ENCODE measurements at places on chromosomes 5 and 9. TPM values are rescaled to one million over a fixed set of nuclear protein-coding genes. Genes with fewer than 3 reads are reported as not detected.

- DNase-seq, result no peak
These were observed 110.5 kb upstream of the CD180 start for GRCh38 chr5:67306965-67307607.

- DNase-seq, result peak; percentile 88
These were observed 18.0 kb upstream of the STARD4 start for GRCh38 chr5:111530298-111530740.

DNA sequence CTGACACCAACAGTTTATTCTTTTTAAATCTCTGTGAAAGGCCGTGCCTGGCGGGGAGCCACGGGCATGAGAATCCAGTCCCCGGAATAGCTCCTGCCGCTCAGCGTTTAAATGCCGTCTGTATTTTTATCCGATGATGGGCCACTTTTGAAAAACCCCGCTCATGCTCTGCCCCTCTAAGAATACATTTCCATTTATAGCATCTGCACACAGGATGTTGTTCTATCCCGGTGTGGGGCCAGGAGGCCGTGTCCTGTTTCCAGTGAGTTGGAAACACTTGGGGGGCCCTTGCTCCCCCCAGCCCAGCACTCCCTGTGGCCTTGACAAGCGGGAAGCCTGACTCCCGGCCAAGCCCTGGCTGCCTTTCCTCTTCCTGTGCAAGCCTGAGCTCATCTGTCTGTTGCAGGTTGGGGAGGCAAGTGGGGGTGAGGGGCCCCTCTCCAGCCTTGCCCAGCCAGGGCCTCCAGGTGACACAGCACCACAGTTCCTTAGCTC, 39.0 kb downstream of the ERGIC1 start:
- DNase-seq, result peak; percentile 91

DNA sequence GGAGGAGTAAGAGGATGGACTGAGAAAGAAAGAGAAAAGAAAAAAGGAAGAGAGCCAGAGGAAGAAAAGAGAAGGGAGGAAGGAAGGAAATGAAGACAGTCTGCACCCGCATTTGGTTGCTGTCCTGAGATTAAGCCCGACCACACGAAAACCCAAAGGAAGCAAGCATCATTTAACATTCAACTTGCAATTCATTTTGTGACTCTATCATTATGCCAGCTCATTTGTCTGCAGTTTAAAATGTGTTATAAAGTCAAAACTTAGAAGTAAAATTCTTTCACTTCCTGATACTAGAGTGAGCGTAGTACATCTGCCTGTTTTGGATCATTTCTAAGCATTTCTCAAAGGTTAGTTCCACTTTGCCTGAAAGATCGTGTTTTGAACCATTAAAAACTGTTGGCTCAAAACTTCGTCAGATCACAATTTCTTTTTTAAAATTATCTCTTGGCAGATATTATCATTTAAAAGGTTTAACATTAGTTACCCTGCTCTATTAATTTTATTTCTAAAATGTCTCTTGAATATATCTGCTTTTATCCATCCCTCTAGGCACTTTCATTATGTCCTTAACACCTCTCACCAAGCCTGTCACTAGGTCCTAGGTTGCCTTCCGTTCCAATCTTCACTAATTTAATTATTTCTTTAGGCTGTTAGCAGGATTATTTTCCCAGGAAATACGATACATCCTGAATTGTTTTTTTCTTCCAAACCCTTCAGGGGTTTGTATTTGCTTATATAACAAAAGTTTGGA, 240.9 kb downstream of the TLE4 start:
- DNase-seq, result no peak

DNA sequence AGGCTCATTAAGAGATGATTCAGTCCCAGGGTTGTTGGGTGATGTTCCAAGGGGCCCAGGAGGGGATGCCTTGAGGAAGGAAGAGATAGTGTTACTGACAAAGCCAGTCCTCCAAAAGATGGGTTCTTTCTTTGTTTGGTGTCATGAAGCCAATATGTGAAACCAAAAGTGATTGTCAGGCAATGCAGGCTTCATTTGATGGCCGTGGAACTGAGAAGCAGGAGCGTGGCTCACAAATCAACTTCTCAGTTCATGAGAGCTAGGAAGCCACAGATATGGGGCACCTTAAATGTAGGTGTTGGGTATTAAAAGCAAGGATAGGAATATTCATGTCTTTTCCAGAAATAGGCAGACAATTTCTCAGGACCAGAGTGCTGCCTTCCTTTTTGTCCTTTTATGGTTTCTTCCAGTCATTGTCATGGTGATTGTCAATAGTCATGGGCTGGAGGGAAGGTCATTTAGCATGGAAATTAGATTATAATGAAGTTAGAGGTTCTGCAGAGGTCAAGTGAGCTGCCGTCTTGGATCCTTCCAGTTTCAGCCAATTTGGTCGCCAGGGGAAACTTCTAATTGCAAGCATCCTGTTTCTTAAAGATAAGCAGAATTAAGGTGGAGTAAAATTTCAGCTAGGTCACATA, 393.0 kb downstream of the NTRK2 start:
- no peak for DNase-seq

DNA sequence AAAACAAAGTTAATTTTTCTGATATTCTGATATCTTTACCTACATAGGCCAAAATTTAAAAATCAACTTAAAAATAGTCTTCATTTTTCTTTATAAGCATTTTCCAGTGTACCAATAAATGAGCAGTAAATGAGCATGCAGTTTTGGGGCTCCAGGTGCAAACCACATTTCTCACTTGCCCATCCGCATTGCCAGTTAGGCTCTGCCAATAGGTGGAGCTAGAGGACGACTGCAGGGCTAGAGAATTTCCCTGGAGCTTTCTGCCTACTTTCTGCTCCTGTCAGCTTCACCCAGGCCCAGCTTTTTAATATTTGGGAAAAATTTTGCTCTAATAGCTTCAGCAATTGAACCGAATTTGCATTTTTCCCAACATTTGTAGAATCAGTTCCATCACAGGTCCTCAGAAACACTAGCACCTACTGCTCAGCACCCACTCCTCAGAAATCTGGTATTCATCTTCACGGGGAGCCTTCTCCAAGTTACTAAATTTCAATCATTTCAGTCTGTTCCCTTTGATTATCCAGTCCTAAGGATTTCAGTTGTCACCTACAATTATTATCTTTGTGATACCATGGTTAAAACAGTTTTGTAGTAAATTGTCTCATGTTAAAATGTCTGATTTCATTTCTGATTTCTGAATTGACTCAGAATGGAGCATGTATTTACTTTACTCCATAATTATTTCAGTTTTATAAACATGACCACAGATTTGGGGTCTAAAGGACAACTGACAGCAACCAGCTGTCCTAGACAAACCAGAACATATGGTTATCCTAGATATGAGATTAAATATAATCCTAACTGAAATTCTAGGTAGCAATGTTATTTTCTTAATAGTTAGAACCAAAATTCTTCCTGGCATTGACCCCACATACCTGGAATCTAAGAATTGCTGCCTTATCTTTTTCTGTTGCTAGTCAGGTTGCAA, 104.6 kb upstream of the FAM174A start:
- peak; percentile 49 for DNase-seq

DNA sequence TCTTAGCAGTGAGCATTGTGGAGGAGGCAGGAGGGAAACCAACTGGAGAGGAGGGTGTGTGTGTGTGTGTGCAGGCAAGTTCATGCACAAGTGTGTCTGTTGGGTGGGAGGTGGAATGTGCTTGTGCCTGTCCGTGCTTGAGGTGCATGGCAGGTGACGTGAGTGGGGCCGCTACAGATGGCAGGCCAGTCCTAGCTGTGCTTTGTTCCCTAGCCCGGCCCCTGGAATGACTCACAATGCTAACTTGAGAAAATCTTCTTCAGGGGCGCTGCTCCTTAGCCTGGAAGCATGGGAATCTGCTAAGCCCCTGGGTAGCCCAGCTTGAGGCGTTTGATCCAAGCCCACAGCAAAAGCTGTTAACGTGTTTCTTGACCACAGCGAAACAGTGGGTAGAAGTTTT, 25.0 kb upstream of the DMRT2 start:
- no peak for DNase-seq

- DNase-seq, result no peak
These were observed 821.8 kb upstream of the DMAC1 start for GRCh38 chr9:8621416-8621815.

DNA sequence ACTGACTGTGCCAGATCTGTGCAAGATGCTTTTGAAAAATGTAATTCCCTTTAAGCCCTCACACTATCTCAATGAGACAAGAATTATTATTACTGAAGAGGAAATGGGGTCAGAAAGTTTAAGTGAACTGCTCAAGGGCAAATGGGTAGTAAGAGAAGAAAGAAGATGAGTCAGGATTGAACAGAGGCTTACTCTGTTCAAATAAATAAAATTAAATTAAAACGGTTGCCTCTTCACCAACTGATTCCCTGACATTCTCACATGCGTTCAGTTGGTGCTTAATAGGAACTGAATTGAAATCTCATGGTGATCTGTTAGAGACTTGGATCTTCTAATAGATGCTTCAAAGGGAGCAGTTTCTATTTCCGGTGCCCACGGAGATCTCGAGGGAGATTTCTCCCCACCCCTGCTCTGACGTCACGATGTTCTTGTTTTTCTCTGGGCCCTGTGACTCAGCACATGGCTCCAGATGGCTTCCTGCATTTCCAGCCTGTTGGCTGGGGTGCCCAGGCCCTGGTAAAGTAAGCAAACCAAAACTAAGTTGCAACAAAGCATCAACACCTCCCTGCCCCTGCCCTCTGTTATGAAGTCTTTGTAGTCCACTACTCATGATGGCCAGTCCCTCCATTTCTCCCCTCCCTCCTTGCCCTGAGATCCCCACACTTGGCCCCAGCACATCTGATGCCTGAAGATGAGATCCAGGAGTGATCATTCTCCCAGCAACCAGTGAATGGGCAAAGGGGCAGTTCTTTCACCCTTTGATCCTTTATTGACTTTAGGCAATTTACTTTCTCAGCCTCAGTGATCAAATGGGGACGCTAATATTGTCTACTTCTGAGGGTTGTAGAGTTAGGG, 106.1 kb upstream of the CPEB4 start:
- peak; percentile 88 for DNase-seq

- DNase-seq, result no peak
These were observed 87.3 kb downstream of the CFAP90 start for GRCh38 chr5:7763621-7764072.

DNA sequence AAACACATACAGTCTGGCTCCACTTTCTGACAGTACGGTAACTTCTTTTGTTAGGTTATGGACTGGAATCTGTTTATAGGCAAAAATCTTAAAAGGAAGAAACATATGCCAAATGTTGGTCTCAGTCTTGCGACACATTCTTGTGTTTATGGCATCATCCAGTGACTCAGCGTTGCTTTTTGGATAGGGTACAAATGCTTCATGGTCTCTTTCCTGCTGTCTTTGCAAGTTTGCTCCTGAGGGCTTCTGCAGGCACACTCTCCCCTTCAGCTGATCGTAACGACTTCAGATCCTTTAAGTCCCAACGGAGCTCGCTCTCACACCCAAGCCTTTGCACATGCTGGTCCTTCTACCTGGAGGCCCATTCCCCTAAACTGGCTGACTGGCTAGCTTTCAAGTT, 23.6 kb upstream of the TNFSF8 start:
- peak; percentile 51 for DNase-seq

- no peak for DNase-seq
These were observed 289.5 kb upstream of the IL12B start for GRCh38 chr5:159619826-159620225.

DNA sequence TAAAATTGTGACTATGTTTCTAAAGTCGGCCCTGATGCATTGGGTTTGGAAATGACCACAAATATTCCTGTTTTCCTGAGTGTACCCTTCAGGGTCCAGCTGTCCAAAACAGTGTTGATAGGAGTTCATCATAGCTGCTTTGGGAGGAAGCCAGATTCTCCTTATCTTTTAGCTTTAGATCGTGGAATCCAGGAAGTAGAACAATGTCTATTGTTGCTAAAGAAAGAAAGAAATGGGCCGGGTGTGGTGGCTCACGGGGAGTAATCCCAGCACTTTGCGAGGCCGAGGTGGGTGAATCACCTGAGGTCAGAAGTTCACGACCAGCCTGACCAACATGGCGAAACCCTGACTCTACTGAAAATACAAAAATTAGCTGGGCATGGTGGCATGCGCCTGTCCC, 9.5 kb downstream of the CAVIN4 start:
- DNase-seq, result no peak

DNA sequence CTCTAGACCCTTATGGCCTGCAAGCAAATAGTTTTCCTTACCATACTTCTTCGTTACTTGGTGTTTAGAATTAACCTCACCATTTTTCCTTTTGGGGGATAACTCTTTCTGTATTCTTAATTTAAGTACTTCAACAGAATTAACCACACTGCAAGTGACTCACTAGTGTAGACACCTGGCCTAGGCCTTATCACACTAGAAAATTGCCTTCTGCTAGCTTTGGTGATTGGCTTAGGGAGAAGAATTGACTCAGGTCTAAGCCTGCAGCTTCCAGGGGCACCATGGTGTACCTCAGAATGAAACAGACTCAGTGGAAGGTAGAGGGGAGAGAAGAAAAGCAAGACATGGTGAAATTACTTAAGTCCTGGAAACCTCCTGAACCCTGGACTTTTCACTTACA, 112.8 kb upstream of the HMHB1 start:
- DNase-seq, result no peak

GRCh38 chr5:154779105-154779504, 23.9 kb downstream of the LARP1 start:
- no peak for DNase-seq

DNA sequence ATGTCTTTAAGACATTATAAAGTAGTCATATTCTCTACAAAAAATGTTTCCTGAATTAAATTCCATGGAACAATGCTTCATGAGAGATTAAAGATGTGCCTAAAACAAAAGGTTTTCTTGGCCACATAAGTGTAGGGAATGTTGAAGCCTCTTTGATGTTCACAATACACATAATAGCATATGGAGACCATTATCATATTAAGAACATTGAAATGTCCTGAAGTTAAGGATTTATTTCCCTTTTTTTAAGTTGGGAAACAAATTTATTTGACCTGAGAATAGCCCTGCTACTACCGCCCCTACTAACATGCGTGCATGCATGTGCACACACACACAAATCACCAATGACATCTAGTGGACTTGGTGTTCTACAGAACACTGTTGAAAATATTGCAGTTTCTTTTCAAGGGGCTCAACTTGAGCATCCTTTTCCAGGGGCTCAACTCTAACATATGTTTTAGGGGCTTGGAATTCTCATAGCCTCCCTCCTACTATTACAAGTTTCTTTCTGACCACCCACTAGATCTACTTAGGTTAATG, 124.9 kb upstream of the C6 start:
- no peak for DNase-seq

- DNase-seq, result peak; percentile 9
These were observed 27.5 kb upstream of the LRRC14B start for GRCh38 chr5:163841-164240.

DNA sequence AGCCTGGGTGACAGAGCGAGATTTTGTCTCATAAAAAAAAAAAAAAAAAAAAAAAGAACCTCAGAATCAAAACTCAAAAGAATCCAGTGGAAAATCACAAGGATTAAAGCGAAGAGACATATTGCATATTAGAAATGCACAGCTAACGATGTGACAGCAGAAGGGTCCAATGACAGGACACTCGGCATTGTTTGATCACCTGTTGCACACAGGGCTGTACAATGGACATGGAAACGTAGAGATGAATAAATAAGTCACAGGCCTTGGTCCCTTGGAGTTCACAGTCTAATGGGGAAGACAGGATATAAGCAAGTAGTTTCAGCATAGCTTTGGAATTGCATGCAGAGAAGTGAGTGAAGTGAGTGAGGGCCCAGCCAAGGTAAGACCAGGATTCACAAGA, 25.9 kb upstream of the PIK3R1 start:
- no peak for DNase-seq

- DNase-seq, result no peak
These were observed 31.6 kb upstream of the ACOT12 start for GRCh38 chr5:81425569-81425968.

TAF11L10 gene
- total RNA-seq, result not detected

FUT7 gene
- total RNA-seq, result 0.68 TPM

SV2C gene
- 0.33 TPM for total RNA-seq

PCSK1 gene
- total RNA-seq, result 7.7 TPM

CHSY3 gene
- 32.5 TPM for total RNA-seq

ADRA1B gene
- total RNA-seq, result 5.4 TPM

ALAD gene
- 26.3 TPM for total RNA-seq

TMC1 gene
- total RNA-seq, result 2.9 TPM

Data from aorta (tissue), 5 donors.